Caco-2 (cell line): ENCODE measurements at places on chromosomes 1 and 21. TPM values are rescaled to one million over a fixed set of nuclear protein-coding genes. Genes with fewer than 3 reads are reported as not detected.

DNA sequence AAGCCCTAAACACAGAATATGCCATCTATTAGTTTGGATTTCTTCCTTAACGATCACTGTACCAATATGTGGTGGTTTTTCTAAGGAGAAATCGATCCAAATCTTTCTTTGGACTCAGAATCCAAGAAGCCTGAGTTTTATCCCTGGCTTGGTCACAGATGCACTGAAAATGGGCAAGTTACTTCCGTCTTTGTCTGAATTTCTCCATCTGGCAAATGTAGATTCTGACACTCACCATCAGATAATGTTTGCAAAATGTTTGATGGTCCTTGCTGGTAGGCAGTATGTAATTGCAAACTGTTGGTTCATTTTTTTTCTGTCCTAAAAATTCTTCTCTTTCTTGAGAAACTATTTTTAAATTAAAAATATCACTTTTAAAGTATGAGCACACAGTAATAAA is 115.0 kb downstream of the TSEN15 start:
- no peaks in the 10 kb centered on the region for H3K36me3 ChIP-seq
- DNase-seq: no peak

The PGBD5 gene
- total RNA-seq: 2.4 and 3.7 TPM in 2 replicates

The LHX8 gene
- not detected in 2 replicates for total RNA-seq

The OR2G6 gene
- total RNA-seq: not detected in 2 replicates

- no peaks in the 10 kb centered on the region for H3K4me1 ChIP-seq
- DNase-seq: no peak
- H3K27ac ChIP-seq: no peak overlapping the region
- H3K27me3 ChIP-seq: peaks cover 3% of the 10 kb centered on the region
- no peaks in the 10 kb centered on the region for H3K36me3 ChIP-seq
Observed at GRCh38 chr1:201603613-201604232, 64.8 kb downstream of the NAV1 start.

GRCh38 chr1:32266921-32267591 is 16.0 kb downstream of the LCK start:
- H3K27me3 ChIP-seq: no peaks in the 10 kb centered on the region
- H3K27ac ChIP-seq: no peak overlapping the region
- DNase-seq: no peak
- H3K4me1 ChIP-seq: peaks cover 4% of the 10 kb centered on the region; the same call in 1 of the 2 replicates
- no peak overlapping the region for H3K4me3 ChIP-seq

DNA sequence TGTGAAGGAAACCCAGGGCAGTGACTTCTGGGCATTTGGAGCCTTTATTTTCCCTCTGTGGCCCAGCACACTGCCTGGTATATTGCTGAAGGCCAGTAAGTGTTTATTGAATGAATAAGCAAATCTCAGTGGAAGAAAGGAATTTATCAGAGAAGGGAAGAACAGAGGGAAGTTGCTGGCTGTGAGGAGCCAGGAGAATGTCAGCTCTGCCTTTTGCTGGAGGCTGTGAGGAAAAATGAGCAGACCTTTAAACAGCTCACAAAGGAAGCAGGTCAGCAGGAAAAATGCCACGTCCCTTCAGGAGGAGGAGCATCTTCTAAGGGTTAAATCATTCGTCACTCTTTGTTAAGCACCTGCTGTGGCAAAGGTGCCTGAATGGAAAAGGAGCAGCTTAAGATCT is 75.9 kb downstream of the GIPC2 start:
- no peak for DNase-seq
- no peak overlapping the region for H3K27ac ChIP-seq
- no peaks in the 10 kb centered on the region for H3K4me1 ChIP-seq
- H3K4me3 ChIP-seq: no peak overlapping the region

The ADORA1 gene
- total RNA-seq: 46.0 and 50.4 TPM in 2 replicates

DNA sequence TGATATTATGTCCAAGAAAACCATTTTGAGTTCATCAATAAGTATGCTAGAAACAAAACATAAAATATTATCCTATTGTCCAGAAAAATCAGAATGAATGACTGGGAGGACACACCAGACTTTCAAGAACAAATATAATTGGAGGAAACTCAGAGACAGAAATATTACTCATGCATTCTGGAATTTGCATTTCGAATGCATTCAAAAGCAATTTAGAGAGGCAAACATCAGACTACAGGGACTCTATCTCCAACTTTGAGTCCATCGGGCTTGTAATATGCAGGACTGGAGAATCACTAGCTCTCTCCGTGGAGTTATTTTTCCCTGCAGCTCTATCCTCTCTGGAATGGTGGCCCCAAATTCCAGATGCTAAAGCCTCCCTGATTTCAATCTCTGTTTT is 161.8 kb downstream of the CDC42BPA start:
- H3K27me3 ChIP-seq: no peaks in the 10 kb centered on the region
- no peak overlapping the region for H3K27ac ChIP-seq
- no peak overlapping the region for H3K4me3 ChIP-seq

The B3GALT5 gene
- total RNA-seq: 0.18 and 0.39 TPM in 2 replicates

The SPSB1 gene
- total RNA-seq: 12.8 and 18.2 TPM in 2 replicates

The TAGLN2 gene
- 518 and 531 TPM in 2 replicates for total RNA-seq

The SPRR1B gene
- total RNA-seq: not detected in 2 replicates

- no peak for DNase-seq
- H3K4me1 ChIP-seq: 0 out of 2 replicates have a peak, but pooled peaks cover 3% of the 10 kb centered on the region
- no peak overlapping the region for H3K27ac ChIP-seq
- H3K4me3 ChIP-seq: no peak overlapping the region
Observed at GRCh38 chr1:64490213-64490818, 20.4 kb downstream of the CACHD1 start.

DNA sequence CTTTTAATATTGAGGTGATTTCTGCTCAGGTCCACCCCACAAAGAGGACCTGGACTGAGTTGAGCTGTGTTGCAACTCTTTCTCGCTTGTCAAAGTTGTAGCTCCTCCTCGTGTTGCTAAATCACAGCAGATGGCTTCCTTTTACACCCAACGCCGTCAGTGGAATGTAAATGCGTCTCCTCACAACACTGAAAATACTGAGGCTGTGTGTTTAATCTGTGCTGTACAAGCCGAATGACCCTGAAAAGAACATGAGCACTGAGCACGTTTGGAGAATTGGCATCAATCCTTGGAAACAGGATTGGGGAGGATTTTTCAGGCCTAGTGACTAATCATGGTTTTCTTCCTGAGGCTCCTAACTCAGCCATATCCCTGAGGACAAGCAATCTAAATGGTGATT is 196.0 kb downstream of the CRB1 start:
- no peaks in the 10 kb centered on the region for H3K27me3 ChIP-seq
- H3K4me1 ChIP-seq: no peaks in the 10 kb centered on the region
- H3K27ac ChIP-seq: no peak overlapping the region
- H3K36me3 ChIP-seq: no peaks in the 10 kb centered on the region

The CLDN17 gene
- not detected in 2 replicates for total RNA-seq

The SPRR2A gene
- total RNA-seq: not detected in 2 replicates

- peaks cover 25% of the 10 kb centered on the region for H3K4me1 ChIP-seq
- H3K27ac ChIP-seq: peak overlapping the region; percentile 31
- no peaks in the 10 kb centered on the region; the same call in 1 of the 2 replicates for H3K36me3 ChIP-seq
- no peaks in the 10 kb centered on the region for H3K27me3 ChIP-seq
- no peak overlapping the region for H3K4me3 ChIP-seq
Observed at GRCh38 chr21:43637530-43638158, 21.6 kb downstream of the HSF2BP start.

The PTAFR gene
- 0.12 and 0.32 TPM in 2 replicates for total RNA-seq

DNA sequence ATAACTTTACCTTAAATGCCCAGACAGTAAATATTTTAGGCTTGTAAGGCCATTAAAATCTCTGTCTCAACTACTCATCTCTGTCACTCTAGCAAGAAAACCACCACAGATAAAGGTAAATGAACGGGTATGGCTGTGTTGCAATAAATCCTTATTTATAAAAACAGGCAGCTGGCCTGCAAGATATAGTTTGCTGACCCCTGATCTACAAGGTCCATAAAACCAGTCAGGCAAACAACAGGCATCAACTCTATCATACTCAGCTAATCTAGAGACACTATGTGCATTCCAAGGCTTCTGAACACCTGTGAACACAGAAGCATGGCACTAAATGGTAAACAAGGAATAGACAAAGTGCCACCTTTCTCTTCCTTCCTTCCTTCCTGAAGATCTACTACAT is 9.7 kb downstream of the FAF1 start:
- DNase-seq: peak; percentile 38
- no peak overlapping the region for H3K27ac ChIP-seq
- H3K4me3 ChIP-seq: no peak overlapping the region
- no peaks in the 10 kb centered on the region for H3K27me3 ChIP-seq
- peaks cover 11% of the 10 kb centered on the region for H3K4me1 ChIP-seq

GRCh38 chr1:172907834-172908326 is 142.9 kb downstream of the TNFSF18 start:
- no peaks in the 10 kb centered on the region for H3K36me3 ChIP-seq
- no peak overlapping the region for H3K27ac ChIP-seq
- H3K4me1 ChIP-seq: peaks cover 15% of the 10 kb centered on the region
- no peaks in the 10 kb centered on the region for H3K27me3 ChIP-seq

DNA sequence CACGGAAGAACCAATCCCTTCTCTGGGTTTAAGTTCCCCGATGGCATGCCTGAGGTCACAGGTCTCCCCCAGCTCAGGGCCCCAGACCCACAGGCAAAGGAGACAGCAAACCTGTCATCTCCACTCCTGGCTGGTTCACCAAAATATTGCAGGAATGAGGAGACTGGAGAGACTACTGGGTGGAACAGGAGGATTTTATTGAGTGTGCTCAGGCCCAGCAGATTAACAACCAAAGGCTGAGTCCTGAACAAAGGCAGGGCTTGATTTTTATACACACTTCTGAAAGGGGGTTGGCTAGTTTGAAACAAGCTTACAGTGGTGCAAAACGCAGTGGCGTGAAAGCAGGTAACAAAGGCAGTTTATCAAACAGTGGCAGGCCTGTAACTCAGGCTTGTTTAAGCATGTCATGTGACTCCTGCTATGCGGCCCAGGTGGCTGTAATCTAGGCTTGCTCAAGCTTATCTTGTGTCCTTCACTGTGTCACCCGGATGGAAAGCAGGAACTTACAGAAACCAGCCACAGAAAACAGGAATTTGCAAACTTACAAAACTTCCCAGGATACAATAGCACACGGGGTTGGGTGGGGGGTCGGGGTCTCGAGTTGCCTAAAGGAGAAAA is 27.4 kb upstream of the KCNJ15 start:
- no peaks in the 10 kb centered on the region for H3K4me1 ChIP-seq
- no peaks in the 10 kb centered on the region for H3K36me3 ChIP-seq
- H3K4me3 ChIP-seq: no peak overlapping the region
- DNase-seq: no peak
- H3K27ac ChIP-seq: peak overlapping the region; percentile 35
- H3K27me3 ChIP-seq: no peaks in the 10 kb centered on the region

The CALML6 gene
- total RNA-seq: 1.2 and 1.4 TPM in 2 replicates

- H3K36me3 ChIP-seq: no peaks in the 10 kb centered on the region
- H3K4me3 ChIP-seq: no peak overlapping the region
- H3K27me3 ChIP-seq: no peaks in the 10 kb centered on the region
- DNase-seq: no peak
- H3K27ac ChIP-seq: no peak overlapping the region
Observed at GRCh38 chr1:4670265-4670664, 15.9 kb downstream of the AJAP1 start.

The OR2T2 gene
- total RNA-seq: not detected in 2 replicates

GRCh38 chr1:154831462-154831861 is 38.6 kb downstream of the KCNN3 start:
- peaks cover 1% of the 10 kb centered on the region; the same call in 1 of the 2 replicates for H3K27me3 ChIP-seq
- no peak for DNase-seq
- H3K36me3 ChIP-seq: no peaks in the 10 kb centered on the region
- no peak overlapping the region for H3K27ac ChIP-seq
- H3K4me3 ChIP-seq: no peak overlapping the region

DNA sequence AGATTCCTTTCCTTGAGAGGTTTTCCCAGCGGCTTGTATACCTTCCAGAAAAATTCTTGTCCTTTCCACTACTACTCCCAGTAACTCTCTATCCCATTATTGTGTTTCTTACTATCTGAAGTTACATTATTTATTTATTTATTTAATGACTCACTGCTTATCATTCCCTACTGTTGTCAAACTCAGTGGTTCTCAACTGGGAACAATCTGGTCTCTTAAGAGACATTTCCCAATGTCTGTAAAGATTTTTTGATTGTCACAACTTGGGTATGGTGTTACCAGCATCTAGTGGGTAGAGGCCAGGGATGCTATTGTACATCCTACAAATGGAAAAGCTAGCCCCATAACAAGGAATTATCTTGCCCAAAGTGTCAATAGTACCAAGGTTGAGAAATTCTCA is 771.5 kb upstream of the ADGRL2 start:
- no peaks in the 10 kb centered on the region for H3K4me1 ChIP-seq
- no peaks in the 10 kb centered on the region for H3K27me3 ChIP-seq
- no peak for DNase-seq
- H3K36me3 ChIP-seq: no peaks in the 10 kb centered on the region
- H3K27ac ChIP-seq: no peak overlapping the region
- H3K4me3 ChIP-seq: no peak overlapping the region

- H3K36me3 ChIP-seq: no peaks in the 10 kb centered on the region
- no peak for DNase-seq
- H3K27ac ChIP-seq: no peak overlapping the region
- H3K27me3 ChIP-seq: no peaks in the 10 kb centered on the region
- H3K4me3 ChIP-seq: no peak overlapping the region; the same call in 1 of the 2 replicates
Observed at GRCh38 chr1:115643666-115644065, 1.9 kb downstream of the VANGL1 start.

DNA sequence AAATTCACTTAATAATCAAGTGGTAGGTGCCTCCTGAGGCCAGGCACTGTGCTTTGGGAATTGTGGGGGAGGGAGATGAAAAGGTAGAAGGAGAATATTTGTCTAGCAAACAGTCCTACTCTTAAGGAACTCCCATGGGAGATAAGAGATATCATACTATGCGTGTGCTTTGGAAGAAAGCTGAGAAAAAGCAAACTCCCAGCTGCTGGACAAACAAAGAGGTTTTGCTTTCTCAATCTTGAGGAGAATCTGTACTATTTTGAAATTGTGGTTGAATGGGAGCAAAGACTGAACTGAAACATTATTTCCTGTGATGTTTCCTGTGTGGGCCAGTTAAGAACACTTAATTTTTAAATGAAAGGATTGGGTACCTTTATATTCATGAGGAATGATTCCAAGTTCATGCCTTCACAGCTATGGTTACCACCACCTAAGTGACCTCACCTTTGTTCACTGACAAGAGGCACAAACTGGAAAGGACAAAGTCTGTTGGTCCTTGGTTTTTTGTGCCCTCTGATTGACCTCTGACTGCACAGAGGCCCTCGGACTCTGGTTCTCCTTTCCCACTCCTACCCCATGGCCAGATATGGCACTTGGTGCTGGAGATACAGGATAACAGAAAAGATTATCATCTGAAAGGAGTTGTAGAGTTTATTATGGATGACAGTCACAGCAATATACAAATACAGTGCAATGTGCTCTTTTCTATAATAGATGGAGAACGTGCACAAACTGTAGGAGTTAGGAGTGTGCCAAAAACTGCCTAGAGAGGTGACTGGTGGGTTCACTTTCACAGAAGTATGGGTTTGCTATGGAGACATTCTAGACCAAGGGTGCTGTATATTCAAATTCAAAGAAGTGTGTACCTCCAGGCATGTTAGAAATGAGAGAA is 1.6 kb downstream of the CD53 start:
- DNase-seq: no peak
- H3K4me3 ChIP-seq: no peak overlapping the region
- no peaks in the 10 kb centered on the region for H3K36me3 ChIP-seq
- H3K27ac ChIP-seq: no peak overlapping the region
- no peaks in the 10 kb centered on the region for H3K4me1 ChIP-seq
- H3K27me3 ChIP-seq: no peaks in the 10 kb centered on the region
